BJ (cell line): ENCODE measurements at places on chromosomes 3 and 15.

DNA sequence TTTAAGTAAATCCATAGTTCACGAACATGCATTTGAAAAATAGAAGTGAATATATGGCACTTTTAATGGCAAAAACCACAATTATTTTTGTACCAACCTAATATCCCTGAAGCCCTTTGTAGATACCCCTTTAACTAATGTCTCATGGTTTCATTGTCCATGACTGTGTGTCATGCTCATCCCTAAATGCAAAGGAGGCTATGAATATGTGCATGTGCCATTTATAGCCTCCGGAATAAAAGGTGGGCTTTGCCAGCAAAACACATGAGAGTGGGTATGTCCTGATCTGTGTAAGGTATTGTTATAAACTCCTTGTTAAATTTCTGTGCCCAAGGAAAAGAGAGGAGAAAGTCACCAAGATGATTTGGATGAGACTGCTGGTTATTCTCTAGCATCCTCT lies 20.5 kb upstream of the SOX14 start:
- no peak for DNase-seq

DNA sequence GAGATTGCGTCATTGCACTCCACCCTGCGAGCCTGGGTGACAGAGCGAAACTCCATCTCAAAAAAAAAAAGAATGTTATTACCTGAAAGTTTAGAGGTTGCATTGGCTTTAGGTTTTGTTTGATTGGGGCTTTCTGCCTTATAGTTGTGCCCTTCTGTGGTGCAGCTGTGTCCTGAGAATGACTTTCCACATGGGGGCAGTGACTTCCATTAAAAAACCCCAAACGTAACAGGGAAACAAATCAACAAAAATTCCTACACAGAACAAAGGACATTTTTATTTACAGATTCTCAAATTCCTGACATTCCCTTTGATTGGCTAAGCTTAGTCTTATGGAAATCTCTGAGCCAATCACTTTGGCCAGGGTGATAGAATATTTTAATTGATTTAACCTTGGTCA lies 154.1 kb upstream of the GPR149 start:
- no peak for DNase-seq

GRCh38 chr3:128559486-128560225 lies 66.7 kb upstream of the GATA2 start:
- DNase-seq = no peak

DNA sequence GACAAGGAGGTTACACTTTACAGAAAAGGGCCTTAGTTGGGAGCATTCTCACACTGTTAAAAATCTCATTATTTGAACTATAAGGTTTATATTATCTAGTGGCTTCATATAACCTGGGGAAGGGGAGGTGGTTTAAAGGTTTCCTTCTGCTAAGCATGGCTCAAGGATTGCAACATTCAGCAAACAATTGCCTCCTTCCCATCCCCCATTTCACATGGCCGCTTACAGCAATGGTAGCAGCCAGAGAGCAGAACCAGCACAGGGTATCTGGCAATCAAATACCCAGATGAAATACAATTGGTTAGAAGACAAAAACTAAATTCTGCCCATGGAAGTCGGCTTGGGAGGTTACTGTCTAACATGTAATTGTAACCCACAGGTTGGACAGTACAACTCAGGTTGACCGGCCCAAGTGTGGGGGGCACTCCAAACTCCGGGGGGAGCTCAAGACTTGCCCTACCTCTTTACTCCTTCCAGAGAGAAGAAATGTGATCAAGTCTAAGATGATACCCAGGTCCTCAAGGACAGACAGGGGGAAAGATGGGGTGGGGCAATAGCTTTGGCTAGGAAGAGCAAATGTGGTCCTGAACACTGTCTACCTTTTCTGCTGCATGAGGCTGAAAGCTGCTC lies 15.5 kb downstream of the ETV5 start:
- DNase-seq = no peak

DNA sequence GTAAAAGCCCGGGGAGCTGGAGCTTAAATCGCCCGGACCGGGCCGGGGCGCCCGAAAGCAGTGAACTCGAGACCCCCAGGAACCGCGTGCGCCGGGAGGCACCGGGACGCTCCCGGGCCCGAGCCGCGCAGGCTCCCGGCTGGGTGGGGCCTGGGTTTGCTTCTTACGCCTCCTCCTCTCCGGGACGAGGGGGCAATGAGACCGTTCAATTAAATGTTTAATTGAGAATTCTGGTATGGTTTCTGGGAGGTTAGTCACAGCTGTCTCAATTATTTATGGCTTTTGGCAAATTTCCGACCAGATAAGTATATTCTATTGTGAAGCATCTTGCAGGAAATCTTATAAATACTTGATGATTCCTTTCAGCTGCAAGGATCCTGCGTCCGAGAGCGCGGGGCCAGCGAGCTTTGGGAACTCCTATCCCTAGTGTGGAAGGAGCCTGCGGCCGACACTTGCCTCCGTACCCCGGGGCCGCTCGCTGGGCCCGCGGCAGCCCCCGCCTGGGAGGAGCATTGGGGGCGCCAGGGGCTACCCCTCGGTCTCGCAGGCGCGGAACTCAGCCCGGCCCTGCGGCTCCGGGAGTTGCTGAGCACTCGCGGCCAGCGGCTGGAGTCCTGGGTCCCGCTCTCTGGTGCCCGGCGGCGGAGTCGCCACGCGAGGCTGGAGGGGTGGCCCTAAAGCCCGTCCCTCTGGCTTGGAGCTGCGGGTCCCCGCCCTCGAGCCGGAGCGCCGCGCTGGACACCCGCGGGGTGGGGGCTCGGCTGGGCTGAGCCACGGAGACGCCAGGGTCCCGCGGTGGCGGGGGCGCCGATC lies 10.3 kb downstream of the ISL2 start:
- DNase-seq = peak; percentile 71

GRCh38 chr15:63466378-63467192 lies 37.8 kb upstream of the USP3 start:
- no peak for DNase-seq

- DNase-seq = no peak
Observed at GRCh38 chr3:153273767-153274435, 111.9 kb downstream of the RAP2B start.

- no peak for DNase-seq
Observed at GRCh38 chr3:38129058-38129457, 7.9 kb downstream of the ACAA1 start.

DNA sequence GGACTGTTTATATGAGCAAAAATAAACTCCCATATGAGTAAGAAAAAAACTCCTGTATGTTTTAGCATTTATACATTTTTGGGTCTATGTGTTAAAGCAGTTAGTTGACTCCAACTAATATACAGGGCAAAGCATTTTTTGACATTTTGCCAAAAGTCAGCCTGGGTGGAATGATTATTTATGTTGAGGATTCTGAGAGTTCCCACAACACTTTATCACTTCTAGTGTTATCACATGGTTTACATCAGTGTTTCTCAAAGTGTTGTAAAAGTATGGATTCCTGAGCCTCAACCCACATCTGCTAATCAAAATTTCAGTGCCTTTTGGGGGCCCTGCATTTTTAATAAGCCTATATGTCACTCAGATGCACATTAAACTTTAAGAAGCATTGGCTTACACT lies 337.3 kb upstream of the WNT5A start:
- no peak for DNase-seq

GRCh38 chr3:112095731-112096130 lies 9.5 kb downstream of the C3orf52 start:
- DNase-seq = no peak
